Stimulated activated CD8-positive, alpha-beta memory T cell treated with anti-CD3 and anti-CD28 coated beads, Interleukin-7, amount 100 ng/mL, for 1 hour (primary cell): ENCODE measurements at places on chromosomes 2 and 18.
A peak's percentile ranks its signal among the peaks of the same experiment; 100 is the strongest.

DNA sequence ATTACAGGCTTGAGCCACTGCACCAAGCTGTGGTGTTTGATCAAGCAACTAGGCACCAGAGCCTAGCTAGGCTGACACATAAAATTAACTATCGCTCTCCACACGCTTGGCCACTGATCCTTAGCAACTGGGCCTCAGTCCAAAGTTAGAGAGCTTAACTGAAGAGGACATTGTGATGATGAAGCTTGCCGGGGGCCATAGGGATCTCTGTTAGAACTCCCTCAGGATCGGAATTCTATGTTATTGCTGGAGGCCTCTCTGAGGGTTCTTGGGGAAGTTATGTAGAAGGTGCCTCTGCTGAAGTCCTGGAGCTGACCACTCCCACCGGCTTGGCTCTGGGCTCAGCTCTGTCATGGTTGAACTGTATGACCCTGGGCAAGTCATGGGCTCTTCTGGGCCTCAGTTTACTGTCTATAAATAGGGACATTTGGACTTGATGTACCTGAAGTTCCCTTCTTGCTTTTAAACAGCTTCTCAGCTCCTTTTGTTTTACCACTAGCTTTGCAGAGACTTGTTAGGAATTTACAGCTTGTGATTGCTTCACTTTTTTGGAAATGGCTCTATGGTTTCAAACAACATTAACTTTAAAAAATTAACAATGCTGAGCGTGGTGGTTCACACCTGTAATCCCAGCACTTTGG lies 44.1 kb downstream of the GATA6 start:
- no peak for DNase-seq

- no peak for DNase-seq
Observed at GRCh38 chr2:27884601-27885000, 5.6 kb downstream of the RBKS start.

DNA sequence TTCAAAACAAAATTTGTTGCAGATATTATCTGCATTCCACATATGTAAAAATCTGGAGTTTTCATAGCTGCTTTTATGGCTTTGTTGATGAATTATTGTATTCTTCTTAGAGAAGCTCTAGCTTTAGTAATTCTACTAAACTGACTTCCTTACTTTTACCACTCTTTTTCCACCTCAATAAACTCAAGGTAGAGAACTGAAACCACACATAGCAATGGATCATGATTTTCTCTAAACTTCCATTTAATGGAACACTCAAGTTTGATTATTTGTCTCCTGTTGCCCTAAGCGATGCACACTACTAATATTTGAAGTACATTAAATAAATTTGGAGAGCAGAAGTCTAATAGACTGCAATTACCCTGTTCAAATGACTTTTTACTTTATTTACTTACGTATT lies 192.0 kb downstream of the NBAS start:
- DNase-seq = no peak

- DNase-seq = no peak
Observed at GRCh38 chr18:29879763-29880162, 1162.8 kb downstream of the DSC3 start.

- no peak for DNase-seq
Observed at GRCh38 chr2:187215532-187216240, 232.4 kb downstream of the CALCRL start.

GRCh38 chr2:75431276-75431675 lies 129.5 kb downstream of the EVA1A start:
- no peak for DNase-seq

GRCh38 chr2:3261511-3261910 lies 116.1 kb downstream of the EIPR1 start:
- DNase-seq = no peak

DNA sequence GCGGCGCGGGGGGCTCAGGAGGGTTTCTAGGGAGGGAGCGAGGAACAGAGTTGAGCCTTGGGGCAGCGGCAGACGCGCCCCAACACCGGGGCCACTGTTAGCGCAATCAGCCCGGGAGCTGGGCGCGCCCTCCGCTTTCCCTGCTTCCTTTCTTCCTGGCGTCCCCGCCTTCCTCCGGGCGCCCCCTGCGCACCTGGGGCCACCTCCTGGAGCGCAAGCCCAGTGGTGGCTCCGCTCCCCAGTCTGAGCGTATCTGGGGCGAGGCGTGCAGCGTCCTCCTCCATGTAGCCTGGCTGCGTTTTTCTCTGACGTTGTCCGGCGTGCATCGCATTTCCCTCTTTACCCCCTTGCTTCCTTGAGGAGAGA lies 5.2 kb downstream of the PROC start:
- no peak for DNase-seq

DNA sequence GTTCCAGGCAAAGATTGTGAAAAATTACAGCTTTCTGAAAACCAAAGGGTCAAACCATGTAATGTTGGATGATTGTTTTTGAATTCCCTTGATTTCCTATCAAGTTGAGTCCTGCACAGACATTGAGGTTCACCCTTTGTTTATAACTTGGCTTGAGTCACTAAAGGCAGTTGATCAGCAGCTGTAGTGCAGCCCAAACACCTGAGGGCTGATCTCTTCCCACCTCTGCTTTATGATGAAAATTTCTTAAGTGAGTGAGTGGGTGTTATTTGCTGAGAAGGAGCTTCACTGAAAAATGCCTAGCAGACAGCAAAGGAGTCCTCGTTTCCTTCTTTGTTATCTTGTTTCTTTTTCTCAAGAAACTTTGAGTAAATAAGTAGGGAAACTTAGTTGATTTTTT lies 31.9 kb upstream of the BMPR2 start:
- no peak for DNase-seq

- DNase-seq = no peak
Observed at GRCh38 chr2:54579682-54580620, 123.8 kb downstream of the SPTBN1 start.

- DNase-seq = no peak
Observed at GRCh38 chr2:19187323-19188020, 171.0 kb downstream of the OSR1 start.

DNA sequence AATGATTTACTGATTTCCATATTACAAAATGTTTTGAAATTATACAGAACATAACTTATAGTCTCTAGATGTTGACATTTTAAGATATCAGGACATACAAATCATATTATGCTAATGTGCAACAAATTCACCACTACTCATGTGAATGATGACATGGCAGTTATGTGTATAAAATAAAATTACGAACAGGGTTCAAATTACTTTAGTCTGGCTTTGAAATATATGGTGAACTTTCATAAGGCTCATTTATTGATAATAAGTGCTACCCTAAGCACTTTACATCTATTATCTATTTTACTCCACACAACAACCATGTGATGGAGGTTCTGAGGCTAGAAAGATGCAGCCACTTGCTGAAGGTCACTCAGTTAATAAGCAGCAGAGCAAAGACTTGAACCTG lies 62.8 kb downstream of the PDE11A start:
- DNase-seq = no peak

DNA sequence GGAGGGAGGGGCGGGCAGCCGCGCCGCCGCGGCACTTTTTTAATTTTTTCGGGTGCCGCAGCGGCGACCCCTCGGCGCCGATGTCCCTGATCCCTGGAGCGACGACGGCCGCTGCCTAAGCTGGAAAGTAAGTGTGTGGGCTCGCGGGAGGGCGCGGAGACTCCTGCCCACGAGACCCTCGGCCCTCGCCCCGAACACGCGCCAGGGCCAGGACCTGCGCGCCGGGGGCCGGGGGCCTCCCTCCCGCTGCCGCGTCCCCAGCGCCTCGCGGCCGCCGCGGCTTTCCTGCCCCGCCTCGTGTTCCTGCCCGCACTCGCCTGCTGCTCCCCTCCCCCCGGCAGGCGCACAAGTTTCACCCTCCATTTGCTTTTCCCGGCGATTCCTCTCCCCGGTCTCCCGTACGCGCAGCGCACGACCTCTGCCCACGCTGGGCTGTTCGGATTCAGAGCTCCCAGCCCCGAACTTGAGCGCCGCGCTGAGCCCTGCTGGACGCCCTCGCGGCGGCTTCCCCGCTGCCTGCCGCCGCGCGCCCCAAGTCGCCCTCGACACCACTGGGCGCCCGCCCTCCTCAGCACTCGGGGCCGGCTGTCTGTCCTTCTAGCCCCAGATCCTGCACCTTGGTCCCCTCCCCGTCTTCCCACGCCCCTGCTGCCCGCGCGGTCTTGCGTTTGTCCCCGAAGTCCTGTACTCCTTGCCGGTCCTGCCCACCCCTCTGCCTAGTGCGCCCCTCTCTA lies 507 bp downstream of the PKP4 start:
- DNase-seq = peak; percentile 9

DNA sequence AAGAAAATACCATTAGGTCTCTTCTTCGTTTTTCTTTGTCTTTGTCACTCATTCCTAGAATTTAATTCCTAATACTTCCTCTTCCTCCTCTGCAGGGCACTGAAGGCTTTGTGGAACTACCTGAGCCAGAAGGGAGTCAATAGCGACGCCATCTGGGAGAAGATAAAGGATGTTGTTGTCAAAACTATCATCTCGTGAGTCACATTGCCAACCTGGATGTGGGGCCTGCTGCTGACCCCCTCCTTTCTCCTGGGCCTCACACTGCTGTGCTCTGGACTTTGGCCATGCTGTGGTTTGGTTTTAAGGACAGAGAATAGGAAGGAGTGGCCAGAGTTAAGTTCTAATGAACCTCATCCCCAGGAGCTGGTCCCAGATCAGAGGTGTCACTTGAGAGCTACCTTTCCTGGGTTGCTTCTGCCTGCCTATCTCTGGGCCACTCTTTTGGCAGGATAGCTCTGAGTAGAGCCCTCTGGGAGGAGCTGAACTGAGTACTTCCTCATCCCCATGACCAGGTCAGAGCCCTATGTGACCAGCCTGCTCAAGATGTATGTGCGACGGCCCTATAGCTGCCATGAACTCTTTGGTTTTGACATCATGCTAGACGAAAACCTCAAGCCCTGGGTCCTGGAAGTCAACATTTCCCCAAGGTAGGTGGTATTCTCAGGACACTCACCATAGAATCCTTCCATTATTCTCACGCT lies 33.1 kb upstream of the CYP27A1 start:
- no peak for DNase-seq

DNA sequence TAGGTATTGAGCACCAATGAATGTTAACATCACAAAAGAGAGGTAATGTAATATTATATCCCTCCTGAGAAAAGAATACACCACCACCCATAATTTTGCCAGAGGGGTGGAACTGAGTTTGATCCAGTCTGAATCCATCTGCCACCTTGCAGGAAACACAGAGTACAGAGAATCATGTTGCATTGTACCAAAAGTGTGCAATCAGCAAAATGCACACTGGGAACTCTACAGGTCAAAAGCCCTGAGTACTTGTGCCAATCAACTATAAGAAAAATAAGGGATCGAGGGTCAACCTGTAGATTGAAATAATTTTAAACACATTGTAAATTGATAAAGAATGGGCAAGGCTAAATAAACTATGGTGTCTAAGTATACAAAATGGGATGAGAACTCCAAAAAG lies 141.5 kb downstream of the KCNH7 start:
- DNase-seq = no peak

- DNase-seq = no peak
Observed at GRCh38 chr18:3998698-3999333, 456.3 kb downstream of the DLGAP1 start.

DNA sequence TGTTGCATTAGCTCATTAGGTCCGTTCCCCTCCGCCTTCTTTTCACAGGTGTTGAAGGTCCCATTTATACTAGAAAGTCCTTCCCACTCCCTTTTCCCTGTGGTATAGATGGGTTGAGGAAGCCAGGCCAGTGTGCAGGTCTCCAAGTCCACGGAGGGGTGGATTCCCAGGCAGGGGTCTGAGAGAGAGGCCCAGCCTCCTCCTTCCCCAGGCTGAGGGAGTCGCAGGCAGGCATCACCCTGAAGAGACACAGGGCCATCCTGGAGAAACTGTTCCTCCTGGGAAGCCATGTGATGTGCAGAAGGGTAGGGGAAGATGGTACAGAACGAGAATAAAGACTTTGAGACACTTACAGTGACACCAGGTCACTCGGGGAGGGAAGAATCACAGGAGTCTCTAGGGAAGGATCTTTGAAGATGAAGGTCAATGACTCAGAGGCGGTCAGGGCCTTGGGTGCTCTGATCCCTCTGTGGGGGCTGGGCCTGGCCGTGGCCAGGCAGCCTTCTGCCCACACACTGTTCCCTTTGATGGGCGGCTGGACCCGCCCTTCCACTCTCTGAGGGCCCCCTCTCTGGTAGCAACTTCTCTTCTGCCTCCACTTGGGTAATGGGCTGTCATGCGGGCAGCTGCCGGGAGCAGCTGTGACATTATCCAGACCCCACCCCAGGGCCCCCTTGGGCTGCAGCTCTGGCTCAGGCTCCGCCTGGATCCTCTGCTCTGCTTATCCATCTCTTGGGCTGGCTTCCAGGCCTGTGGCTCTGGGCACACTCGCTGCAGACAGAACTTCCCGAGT lies 45.1 kb downstream of the RHOB start:
- DNase-seq = no peak

DNA sequence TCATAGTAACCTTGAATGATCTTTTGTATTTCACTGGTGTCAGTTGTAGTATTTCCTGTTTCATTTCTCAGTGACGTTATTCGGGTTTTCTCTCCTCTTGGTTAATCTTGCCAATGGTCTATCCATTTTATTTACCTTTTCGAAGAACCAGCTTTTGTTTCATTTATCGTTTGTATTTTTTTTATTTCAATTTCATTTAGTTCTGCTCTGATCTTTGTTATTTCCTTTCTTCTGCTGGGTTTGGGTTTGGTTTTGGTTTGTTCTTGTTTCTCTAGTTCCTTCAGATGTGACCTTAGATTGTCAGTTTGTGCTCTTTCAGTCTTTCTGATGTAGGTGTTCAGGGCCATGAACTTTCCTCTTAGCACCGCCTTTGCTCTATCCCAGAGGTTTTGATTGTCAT lies 36.7 kb downstream of the SP140 start:
- no peak for DNase-seq

DNA sequence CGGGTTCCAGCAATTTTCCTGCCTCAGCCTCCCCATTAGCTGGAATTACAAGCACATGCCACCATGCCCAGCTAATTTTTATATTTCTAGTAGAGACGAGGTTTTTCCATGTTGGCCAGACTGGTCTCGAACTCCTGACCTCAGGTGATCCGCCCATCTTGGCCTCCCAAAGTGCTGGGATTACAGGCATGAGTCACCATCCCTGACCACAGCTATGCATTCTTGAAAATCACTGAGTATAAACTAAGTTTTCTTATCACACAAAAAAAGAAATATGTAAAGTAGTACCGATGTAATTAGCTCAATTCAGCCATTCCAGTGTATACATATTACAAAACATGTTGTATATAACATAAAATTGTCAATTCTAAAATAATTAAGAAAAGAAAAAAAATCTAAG lies 232.7 kb downstream of the MBD2 start:
- DNase-seq = no peak

DNA sequence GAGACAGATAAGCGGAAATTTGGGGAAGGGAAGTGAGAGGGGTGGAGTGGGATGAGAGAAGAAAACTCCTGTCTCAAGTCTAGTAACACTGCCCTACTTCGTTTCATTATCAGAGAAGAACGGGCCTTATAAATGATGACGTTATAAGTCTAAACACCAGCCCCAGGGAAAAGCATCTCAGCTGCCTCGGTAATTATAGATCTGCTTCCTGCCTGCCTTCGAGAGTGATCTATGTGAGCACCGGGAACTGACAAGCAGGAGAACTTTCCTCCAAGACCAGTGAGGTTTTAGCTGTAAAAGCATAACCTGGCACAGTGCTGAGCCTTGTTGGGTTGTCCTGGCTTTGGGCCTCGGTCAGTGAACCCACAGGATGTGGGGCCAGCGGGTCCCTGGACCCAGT lies 227.9 kb upstream of the SIX2 start:
- no peak for DNase-seq
